Activated naive CD8-positive, alpha-beta T cell treated with anti-CD3 and anti-CD28 coated beads for 36 hours (primary cell): ENCODE measurements at places on chromosomes 12 and 14. TPM values are rescaled to one million over a fixed set of nuclear protein-coding genes. Genes with fewer than 3 reads are reported as not detected.
A peak's percentile ranks its signal among the peaks of the same experiment; 100 is the strongest.

Gene GNG2
- 132 TPM for total RNA-seq

Gene CERS5
- total RNA-seq = 36.4 TPM

Gene KHNYN
- 47.3 TPM for total RNA-seq

Gene SYNDIG1L
- not detected for total RNA-seq

Gene OR4K13
- total RNA-seq = not detected

Gene NFE2
- not detected for total RNA-seq

Gene LRP1-AS
- total RNA-seq = not detected

Gene CRIP2
- total RNA-seq = 0.41 TPM

Gene TSPAN19
- not detected for total RNA-seq

Gene IL26
- not detected for total RNA-seq

- H3K36me3 ChIP-seq = no peaks in the 10 kb centered on the region
- peaks cover 10% of the 10 kb centered on the region for H3K4me1 ChIP-seq
- H3K27me3 ChIP-seq = peaks cover 17% of the 10 kb centered on the region
Observed at GRCh38 chr12:31203261-31203660, 122.7 kb downstream of the SINHCAF start.

- H3K4me3 ChIP-seq = no peak overlapping the region
- H3K4me1 ChIP-seq = no peaks in the 10 kb centered on the region
Observed at GRCh38 chr12:13957576-13957975, 23.8 kb downstream of the GRIN2B start.

DNA sequence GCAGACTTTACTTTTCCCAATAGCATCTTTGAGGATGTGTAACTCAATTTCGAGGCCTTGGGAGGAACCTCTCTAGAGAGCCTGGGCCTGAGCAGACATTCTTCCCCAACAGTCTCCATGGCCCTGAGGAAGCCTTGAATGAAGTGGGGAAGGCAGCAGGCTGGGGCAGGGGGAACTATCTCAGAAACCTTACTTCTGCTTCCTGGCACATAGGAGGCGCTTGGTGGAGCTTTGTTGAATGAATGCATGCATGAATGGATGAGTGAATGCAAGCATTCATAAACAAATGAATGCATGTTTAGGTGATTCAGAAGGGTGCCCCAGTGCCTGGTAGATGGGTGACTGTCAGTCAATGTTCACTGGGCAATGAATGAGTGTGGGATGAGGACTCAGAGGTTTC is 58.3 kb downstream of the GALNT16 start:
- no peaks in the 10 kb centered on the region for H3K4me1 ChIP-seq
- no peak overlapping the region for H3K27ac ChIP-seq
- H3K27me3 ChIP-seq = no peaks in the 10 kb centered on the region
- no peak overlapping the region for H3K4me3 ChIP-seq

- H3K27me3 ChIP-seq = peaks cover 15% of the 10 kb centered on the region
- H3K4me1 ChIP-seq = no peaks in the 10 kb centered on the region
- no peak overlapping the region for H3K27ac ChIP-seq
- DNase-seq = no peak
- no peaks in the 10 kb centered on the region for H3K36me3 ChIP-seq
Observed at GRCh38 chr12:30880061-30880460, 46.5 kb upstream of the TSPAN11 start.

GRCh38 chr12:116508145-116509121 is 50.7 kb upstream of the MAP1LC3B2 start:
- H3K4me3 ChIP-seq = peak overlapping the region; percentile 65
- no peak overlapping the region for H3K27ac ChIP-seq
- H3K4me1 ChIP-seq = peaks cover 4% of the 10 kb centered on the region
- H3K27me3 ChIP-seq = peaks cover 7% of the 10 kb centered on the region
- H3K36me3 ChIP-seq = no peaks in the 10 kb centered on the region

DNA sequence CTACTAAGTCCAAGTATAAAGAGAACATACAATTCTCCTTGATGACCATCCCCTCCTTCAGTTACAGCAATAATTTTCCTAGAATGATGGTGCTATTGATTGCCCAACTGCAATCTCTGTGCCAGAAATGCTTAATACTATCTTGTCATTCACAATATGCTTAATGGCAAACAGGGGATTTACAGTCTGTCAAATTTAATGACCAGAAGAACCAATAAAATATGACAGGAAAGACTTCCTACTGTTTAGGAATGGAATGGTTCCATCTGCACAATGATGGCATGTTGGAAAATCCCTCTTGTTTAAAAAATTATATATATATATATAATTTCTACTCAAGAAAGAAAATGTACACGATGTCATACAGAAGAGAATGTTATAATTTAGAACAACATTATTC is 623.2 kb downstream of the CCER1 start:
- no peaks in the 10 kb centered on the region for H3K4me1 ChIP-seq
- no peak for DNase-seq
- H3K36me3 ChIP-seq = no peaks in the 10 kb centered on the region
- H3K27ac ChIP-seq = no peak overlapping the region
- no peaks in the 10 kb centered on the region for H3K27me3 ChIP-seq

DNA sequence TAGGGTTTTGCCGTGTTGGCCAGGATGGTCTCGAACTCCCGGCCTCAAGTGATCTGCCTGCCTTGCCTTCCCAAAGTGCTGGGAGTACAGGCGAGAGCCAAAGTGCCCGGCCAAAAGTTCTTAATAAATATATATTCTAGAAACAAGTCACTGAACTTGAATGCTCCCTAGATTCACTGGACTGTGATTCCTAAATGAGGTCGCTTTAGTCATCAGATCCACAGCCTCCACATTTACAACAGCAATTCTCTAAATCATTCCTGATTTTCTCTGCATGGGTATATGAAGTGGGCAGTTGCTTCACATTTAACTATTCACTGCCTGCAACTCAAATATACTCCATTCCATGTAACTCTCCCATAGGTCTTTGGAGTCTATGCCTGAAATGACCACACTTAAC is 813.0 kb downstream of the GALC start:
- no peaks in the 10 kb centered on the region for H3K27me3 ChIP-seq
- H3K4me3 ChIP-seq = no peak overlapping the region
- H3K4me1 ChIP-seq = no peaks in the 10 kb centered on the region
- no peak for DNase-seq
- no peaks in the 10 kb centered on the region for H3K36me3 ChIP-seq

GRCh38 chr14:88786715-88787114 is 6.0 kb downstream of the EML5 start:
- H3K4me1 ChIP-seq = peaks cover 19% of the 10 kb centered on the region
- no peaks in the 10 kb centered on the region for H3K27me3 ChIP-seq
- no peak overlapping the region for H3K27ac ChIP-seq
- H3K4me3 ChIP-seq = no peak overlapping the region
- peaks cover 23% of the 10 kb centered on the region for H3K36me3 ChIP-seq
- DNase-seq = no peak

- peaks cover 57% of the 10 kb centered on the region for H3K36me3 ChIP-seq
- H3K27ac ChIP-seq = no peak overlapping the region
- DNase-seq = no peak
- no peak overlapping the region for H3K4me3 ChIP-seq
- H3K4me1 ChIP-seq = peaks cover 34% of the 10 kb centered on the region
Observed at GRCh38 chr12:25071366-25071765, 122.5 kb upstream of the BCAT1 start.

DNA sequence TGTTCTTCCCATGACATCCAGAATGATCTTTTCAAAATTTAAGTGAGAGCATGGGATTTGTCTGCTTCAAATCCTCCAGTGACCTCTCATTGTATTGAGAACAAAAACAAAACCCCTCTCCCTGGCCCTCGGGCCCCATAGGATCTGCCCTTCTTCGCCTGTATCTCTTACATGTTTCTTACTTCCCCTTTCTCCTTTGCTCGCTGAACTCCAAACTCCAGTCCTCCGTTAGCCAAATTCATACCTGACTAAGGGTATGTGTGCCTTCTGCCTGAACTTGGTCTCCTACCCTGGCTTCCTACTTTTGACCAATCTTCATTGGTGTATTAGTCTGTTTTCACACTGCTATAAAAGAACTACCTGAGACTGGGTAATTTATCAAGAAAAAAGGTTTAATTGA is 13.2 kb upstream of the TSPAN11 start:
- H3K27ac ChIP-seq = no peak overlapping the region
- H3K27me3 ChIP-seq = peaks cover under 1% of the 10 kb centered on the region
- no peak overlapping the region for H3K4me3 ChIP-seq
- no peak for DNase-seq
- no peaks in the 10 kb centered on the region for H3K4me1 ChIP-seq

GRCh38 chr14:64704743-64705380 is 638 bp downstream of the PLEKHG3 start:
- DNase-seq = peak; percentile 7
- peak overlapping the region; percentile 42 for H3K4me3 ChIP-seq
- peaks cover 84% of the 10 kb centered on the region for H3K27me3 ChIP-seq
- H3K36me3 ChIP-seq = no peaks in the 10 kb centered on the region
- no peak overlapping the region for H3K27ac ChIP-seq

DNA sequence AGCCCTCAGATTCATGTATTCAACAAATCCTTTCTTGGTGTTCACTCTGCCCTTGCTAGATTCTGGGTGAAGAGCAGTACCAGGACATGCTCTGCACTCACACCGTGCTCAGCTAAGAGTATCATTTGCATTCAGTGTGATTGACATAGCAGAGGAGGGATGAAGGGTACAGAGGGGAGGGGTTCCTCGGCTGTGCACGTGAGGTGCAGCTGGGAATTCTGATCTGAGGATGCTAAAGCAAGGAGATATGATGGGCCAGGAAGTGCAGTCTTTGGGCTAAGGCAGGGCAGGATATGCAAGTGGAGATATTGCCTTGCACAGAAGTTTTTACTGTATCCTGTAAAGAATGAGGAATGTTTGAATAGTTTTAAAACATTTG is 108.6 kb downstream of the FGD4 start:
- DNase-seq = no peak
- no peaks in the 10 kb centered on the region for H3K4me1 ChIP-seq
- H3K36me3 ChIP-seq = no peaks in the 10 kb centered on the region
- H3K27me3 ChIP-seq = no peaks in the 10 kb centered on the region
- no peak overlapping the region for H3K27ac ChIP-seq
